SHP77 treated with DMSO at 0.1 percent for 48 hours (cell line): ENCODE measurements at places on chromosomes 2 and 18.

- DNase-seq: no peak
These were observed at the start of gene ZBTB7C for GRCh38 chr18:48408727-48409590. Gene ZBTB7C (minus strand): TSS chr18:48409383.

DNA sequence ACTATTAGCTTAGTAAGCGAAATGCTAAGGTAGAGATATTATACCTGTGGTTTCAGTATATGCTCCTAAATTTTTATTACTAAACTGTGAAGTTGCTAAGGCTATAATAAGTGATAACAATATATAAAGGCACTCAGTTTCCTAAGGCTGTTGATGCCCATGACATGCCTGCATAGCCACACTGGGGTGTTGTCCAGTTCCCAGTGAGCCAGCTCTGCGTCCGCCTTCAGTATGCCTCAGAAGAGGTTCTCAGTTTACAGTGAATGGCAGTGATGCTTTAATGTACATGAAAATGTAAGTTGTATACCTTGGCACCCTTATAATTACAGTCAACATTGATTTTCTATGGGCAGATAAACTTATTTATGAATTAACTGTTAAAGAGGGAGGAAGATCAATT lies 7.2 kb downstream of the FHOD3 start:
- DNase-seq: no peak

DNA sequence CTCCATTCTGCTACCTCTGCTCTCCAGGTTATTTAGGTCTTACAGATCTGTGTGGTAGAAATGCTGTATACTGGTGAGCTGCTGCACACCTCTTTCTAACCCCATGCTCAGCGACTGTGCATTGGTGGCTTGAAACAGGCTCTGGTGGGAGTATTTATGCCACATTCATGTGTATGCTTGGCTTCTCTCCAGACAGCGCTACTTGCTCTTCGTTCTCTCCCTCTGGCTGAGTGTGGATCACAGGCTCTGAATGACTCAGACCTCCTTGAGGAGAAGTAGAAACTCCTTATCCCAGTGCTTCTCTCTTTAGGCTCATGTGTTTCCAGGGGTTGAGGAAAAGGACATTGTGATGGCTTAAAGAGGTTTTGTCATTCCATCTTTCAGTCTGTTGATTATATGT lies 54.9 kb downstream of the FHOD3 start:
- no peak for DNase-seq

GRCh38 chr2:234912437-234912836 lies 39.4 kb upstream of the SH3BP4 start:
- no peak for DNase-seq

DNA sequence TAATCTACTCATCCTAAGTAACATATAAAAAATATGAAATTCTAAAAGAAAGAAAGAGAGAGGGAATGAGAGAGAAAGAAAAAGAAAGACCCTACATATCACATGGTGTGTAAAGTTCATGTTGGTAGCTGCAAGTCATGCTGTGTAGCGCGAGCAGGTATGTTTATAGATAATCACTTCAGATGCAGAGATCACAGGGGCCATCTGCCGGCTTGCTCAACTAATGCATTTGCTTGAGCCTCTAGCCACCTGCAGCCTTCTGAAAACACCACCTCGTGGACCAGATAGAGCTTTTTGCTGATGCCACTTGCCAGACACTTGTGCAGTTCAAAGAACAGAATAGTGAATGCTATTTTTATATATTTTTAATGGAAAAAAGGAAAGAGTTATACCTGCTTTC lies 37.6 kb downstream of the CDH7 start:
- DNase-seq: peak; percentile 47

- DNase-seq: no peak
These were observed 26.4 kb downstream of the ALK start for GRCh38 chr2:29894822-29895614.

- DNase-seq: peak; percentile 52
These were observed 269.3 kb upstream of the SIX2 start for GRCh38 chr2:45278365-45279078.

- DNase-seq: peak; percentile 36
These were observed 11.4 kb upstream of the ALPI start for GRCh38 chr2:232444409-232445148.

DNA sequence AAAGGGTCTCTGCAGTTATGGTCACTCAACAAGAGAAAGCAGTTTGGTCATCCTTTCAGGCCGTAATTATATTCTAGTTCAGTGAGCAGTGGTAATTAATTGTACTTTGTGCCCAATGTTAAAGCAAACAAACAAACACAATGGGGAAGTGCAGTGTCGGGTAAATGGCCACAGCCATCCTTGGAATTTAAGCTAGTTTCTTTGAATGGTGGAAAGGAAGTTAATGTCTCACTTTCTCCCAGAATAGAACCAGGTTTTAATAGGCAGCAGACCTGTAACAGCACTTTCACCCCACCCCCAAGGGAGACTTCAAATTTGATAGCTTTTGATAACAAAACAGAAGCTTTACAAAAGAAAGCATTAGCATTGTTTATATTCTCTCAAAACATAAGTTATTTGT lies 20.0 kb upstream of the ITGAV start:
- no peak for DNase-seq

GRCh38 chr2:158456309-158457066 lies at the start of the genes CCDC148 and PKP4:
Gene CCDC148 (minus strand): TSS chr2:158456753. CDS start chr2:158456439, 314 bp downstream.
Gene PKP4 (plus strand): TSS chr2:158456952. CDS start chr2:158533185, 76,233 bp downstream.
- DNase-seq: peak; percentile 53

DNA sequence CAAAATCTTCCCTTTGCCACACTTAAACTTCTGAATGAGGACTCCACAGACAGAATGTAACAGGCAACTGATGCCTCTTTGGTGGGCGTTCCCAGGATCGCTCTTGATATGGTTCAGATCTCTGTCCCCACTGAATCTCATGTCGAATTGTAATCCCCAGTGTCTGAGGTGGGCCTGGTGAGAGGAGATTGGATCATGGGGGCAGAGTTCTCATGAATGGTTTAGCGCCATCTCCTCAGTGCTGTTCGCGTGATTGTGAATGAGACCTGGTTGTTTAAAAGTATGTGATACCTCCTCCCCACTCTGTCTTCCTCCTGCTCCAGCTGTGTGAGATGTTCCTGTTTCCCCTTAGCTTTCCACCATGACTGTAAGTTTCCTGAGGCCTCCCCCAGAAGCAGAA lies 111.1 kb upstream of the SLC66A3 start:
- DNase-seq: no peak

GRCh38 chr2:167332358-167332757 lies 444.1 kb downstream of the XIRP2 start:
- no peak for DNase-seq

GRCh38 chr2:147425437-147426029 lies 419.3 kb upstream of the ACVR2A start:
- no peak for DNase-seq

DNA sequence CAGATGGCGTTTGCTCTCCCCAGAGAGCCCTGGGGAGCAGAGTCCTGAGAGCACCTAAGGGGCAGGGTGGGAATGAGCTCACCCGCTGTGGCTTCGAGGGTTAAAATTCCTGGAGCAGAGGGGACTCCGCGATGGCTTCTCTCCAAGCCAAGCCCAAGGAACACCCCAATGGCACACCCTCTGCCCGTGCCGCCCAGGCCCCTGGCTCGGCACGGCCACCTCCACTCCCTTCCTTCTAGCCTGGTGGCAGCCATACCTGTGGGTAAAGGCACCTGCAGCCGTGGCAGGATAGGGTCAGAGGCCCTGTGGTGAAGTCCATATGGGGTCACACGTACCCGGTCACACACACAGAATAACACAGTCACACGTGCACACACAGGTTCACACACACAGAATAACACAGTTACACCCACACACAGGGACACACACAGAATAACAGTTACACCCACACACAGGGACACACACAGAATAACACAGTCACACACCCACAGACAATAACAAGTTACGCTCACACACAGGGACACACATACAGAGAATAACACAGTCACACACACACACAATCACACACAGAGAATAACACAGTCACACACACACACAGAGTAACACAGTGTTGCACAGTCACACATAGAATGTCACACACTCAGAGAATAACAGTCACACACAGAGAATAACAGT lies 50.5 kb downstream of the RAMP1 start:
- DNase-seq: no peak

GRCh38 chr18:79850731-79851130 lies 53.0 kb downstream of the KCNG2 start:
- DNase-seq: no peak

DNA sequence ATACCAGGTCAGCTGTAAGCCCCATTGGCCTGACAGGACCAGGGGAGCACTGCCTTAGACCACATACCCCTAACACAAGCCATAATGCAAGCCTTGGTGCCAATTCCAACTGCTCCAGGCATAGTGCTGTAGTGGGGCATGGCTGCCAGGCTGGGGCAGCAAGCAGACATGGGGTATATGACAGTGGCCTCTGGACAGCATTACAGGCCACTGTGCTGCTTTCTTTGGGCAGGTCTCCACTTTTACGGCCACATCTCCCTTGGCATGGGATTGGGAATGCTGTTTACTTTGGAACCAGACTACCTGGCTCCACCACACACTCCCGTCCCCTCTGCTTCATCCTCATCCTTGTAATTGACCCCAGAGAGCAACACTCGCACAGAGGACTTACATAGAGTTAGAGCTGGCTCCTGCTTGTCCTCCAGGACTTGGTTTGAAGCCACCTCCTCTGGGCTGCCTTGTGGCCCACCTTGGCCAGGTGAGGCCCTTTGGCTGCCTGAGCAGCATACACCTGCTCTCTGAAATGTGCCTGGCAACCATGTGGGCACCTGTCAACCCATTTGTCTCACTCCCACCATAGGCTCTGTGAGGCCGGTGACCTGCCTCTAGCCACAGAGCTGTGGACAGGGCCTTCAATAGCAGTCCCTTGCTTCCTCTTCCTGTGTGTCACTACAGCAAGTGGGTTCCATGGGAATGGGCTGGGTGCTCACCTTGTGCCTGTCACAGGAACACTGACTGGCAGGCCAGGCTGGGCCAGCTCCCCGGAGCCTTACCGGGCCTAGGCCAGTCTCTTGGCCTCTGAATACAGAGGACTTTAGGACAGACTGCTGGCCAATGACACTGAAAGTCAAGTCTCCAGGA lies 262.6 kb upstream of the HS6ST1 start:
- DNase-seq: no peak

DNA sequence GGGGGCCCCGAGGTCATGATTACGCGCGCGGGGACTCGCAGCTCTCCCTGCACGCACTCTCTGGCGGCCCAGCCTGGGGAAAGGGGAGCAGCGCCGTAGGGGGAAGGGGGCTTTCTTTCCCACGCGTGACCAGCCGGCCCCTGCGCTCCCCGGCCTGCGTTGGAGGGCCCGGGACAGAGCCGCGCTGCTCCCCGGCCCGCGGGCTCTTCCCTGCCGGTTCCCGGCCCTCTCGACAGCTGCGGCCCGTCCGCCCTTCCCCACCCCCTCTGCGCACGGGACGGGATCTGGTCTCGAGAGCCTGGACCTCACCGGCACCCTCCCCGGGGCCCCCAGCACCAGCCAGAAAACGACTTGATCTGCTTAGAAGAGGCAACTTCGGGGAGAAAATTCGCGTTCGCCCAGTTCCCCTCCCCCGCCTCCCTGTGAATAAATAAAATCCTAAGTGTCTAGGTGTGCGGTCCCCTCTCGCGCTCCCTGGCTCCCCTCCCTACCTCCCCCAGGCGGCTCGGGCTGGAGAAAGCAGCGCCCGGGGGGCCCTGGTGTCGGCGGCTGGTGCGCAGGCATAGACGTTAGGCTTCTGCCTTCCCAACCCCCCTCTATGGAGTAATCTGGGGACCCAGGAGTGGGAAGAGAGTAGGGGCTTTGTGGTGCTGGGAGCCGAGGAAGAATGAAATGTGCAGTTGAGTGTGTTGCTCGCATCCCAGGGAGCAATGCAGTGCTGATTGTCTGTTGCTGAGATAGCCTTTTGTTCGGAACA lies 803 bp upstream of the FIGN start:
- peak; percentile 10 for DNase-seq

DNA sequence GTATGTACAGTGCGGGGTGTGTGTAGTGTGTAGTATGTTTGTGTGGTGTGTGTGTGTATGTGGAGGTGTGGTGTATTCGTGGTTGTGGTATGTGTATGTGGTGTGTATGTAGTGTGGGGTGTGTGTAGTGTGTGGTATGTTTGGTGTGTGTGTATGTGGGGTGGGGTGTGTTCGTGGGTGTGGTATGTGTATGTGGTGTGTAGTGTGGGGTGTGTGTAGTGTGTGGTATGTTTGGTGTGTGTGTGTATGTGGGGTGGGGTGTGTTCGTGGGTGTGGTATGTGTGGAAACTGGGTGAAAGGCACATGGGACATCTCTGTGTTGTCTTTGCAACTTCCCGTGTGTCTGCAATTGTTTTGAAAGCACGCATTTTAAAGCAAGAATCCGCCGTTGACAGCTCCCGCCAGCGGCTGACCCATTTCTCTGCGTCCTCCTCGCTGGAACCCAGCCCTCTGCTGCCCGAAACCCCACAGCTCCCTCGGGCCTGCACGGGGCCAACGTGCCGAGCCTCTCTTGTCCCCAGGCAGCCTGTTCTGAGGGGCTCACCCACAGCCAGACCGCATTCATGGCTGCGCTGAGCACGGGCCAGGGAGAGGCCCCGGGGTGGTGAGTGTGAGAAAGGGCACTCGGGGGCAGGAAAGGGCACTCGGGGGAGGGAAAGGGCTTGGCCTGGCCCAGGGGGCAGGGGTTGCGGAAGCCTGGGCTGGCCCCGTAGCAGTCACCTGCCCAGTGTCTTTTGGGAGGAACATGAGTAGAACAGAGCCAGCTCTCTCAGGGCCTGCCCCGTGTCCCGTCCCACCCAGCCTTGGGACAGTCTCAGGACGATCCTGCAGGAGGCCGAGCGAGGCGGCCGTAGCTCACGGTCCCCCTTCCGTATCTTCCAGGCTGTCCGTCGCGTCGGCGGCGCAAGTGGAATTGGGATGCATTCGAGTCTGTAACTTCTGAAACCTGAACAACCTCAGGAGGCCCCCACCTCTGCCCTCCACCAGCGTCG lies 61.4 kb downstream of the TWIST2 start:
- no peak for DNase-seq

DNA sequence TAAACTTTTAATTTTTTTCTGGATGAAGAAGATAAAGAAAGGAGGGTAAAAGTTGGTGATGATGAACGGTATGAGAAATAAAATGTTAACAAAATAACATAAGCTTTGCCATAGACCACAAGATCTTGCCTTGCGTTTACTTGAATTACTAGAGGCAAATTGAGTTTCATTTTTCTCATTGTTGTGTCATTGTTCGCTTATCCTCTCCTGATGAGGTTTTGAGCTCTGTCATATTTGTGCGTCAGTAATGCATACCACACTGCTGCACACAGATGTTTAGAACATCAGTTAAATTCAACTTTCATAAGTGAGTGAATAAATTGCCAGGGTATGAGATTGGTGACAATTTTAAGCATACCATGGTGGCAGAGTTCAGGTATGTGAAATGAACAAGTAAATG lies 843.6 kb downstream of the SUCLG1 start:
- DNase-seq: no peak
